ENCODE measurements at places on chromosomes 3 and 15.

DNA sequence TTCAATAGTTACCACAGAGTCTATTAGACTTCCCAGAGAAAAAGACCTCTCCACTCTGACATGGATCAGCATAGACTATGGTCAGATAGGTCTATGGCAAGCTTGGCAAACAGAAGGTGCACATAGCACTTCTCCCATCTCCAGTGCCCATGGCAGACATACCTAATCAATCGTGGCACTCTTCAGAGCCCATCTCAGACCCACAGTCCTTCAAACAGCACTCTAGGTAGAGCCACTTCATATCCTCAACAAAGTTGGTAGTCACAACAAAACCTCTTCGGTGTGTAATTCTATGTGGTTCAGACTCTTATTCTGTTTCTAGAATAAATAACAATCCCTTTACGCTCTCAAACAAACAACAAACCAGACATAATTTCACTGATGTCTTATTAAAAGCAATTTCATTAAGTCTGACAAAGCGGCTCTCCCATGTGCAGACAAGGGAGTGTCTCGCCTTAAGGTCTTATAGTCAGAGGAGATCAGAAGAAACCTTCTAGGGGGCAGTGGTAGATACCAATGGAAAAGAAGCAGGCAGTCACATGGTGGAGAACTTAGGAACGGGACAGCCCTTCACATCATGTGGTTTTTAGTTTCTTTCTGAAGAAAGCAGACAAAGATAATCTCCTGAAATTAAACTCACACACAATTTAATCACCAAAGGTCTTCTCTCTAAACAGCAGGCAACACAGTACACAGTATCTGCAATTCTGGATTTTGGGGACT, 483.4 kb downstream of the FOXP1 start:
- DNase-seq: no peak

- no peak for DNase-seq
These were observed 25.6 kb upstream of the PLXND1 start for GRCh38 chr3:129632056-129632455.

GRCh38 chr3:88031642-88032077, 27.1 kb downstream of the CGGBP1 start:
- DNase-seq: peak; percentile 69

GRCh38 chr15:90836296-90836871, 32.0 kb upstream of the FURIN start:
- DNase-seq: no peak

DNA sequence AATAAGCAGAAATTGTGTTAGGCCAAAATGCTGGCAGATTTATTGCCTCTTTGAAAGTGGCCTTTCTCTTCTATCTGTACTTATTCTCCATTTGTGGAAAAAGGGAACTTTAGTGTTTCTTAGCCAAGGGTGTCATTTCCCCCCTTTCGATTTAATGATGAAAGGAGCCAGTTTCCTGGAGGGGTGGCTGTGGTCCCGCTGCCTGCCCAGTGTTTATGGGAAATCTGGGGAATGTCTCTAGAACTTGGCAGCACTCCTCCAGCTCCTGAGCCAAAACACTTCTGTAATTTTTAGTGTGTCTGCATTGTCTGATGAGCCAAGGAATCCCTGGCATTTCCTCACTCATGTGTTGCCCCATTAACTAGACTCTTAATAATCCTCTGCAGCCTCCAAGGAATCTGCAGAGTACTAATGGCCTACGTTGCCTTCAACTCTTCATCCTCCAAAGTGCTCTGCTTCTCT, 448.8 kb downstream of the GRM7 start:
- DNase-seq: peak; percentile 66

DNA sequence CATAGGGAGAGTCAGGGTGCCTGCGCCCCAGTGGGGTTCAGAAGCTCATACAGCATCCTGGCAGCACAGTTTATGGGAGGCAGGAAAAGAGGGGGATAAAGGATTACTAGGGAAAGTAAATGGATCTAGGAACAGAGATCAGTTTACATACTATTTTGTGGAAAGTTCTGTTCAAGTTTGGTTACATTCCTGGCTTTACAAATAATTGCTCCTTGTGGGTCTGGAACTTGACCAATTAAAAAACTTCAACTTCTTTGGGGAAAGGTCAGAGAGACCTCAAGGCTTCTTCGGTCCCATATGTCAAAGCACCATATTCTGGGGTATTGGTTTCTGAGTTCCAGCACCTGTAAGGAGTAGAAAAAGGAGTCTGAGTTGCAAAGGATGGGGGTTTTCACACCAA, 64.1 kb downstream of the ZDHHC19 start:
- DNase-seq: no peak

DNA sequence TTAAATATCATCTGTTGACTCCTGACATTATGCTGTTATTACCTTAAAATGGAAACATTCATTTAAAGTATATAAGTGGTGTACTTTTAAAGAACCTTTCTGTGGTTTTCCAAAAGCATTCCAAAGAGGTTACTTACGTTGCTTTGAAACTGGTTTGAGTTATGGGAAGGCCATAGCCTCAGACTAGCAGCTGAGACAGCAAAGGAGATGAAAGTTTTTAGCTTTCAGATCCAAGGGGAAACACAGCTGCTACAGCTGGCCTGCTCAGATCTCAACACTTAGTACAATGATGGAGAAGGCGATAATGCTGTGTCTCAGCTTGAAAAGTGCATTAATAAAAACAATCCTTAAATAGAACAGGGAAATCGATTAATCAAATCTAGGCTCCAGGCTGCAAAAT, 921.1 kb downstream of the ROBO1 start:
- no peak for DNase-seq

DNA sequence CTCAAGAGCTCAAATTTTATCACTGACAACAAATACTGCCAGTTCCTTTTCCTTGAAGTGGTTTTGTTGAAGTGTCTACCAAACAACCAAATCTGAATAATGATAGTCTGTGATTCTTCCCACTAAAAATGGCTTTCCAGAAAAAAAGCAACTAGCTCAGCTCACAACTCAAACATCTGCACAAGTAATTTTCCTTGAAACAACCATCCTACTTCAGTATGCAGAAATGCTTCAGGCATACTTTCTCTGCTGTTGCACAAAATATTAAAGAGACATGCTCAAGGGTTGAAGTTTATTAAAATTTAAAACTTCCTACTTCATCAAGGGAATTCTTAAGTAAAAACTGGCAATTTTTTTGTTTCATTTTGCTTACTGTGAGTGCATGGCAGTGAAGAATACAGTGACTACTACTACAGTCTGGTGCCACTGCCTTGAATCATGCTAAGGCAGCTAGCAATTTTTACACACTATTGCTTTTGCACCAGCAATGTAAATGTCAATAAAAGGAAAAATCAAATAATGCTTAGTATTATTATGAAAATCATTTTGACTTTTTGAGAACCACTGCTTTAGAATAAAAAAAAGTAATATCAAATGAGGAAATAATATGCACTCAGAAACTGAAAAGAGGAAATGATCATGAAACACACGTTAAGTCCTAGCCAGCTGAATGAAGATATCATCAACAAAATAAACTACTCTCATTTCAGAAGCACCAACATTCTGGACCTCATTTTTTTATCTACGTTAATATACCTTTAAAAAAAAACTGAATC, 33.6 kb downstream of the VPS13C start:
- peak; percentile 50 for DNase-seq

GRCh38 chr3:128338536-128339330, 128.0 kb downstream of the DNAJB8 start:
- DNase-seq: no peak

DNA sequence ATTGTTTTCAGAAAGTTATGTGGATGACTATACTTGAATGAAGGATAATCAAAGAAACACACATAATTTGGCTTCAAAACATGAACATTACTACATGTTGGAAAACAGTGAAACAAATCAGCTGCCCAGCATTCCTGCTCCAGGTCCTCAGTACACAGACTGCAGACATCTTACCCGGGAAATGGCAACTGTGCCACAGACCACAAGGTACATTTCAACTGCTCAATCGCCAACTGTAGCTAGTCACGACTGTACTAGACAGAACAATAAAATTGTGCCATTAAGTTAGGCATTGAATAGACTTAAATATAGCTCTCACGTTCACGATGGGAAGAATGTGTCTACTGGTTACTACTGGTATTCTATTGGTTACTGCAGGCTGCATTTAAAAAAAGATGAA, 5.0 kb downstream of the NAA50 start:
- DNase-seq: no peak

DNA sequence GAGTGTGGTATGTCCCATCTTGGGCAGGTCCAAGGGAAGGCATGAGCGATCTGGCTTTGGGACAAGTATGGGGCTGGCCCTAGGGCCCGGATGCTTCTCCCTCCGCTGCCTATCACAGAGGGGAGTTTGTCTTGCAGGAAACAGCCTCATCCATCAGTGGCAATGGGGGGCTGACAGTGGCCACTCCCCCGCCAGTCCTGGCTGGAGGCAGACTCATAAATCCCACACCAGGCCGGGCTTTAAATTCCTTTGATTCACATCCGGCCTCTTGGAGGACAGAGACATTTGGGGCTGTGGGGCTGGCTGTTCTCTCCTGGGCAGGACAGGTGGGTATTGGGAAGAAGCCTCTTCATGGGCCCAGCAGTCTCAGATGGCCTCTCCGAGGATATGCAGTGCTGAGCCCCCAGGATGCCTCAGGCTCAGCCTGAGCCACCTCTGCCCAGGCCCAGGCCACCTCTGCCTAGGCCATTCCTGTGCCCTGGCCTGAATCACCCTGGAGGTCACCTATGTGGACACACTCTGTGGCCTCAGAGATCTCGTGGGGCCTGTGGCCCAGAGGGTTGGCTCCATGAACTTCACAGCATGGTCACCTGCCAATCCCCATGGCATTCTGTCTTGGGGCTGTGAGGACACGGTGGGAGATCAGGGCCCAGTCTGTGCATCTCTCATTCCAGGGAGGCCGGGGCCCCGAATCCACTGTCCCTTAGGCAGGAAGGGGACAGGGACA, 84.2 kb upstream of the GOLGA6L4 start:
- DNase-seq: no peak

- DNase-seq: no peak
These were observed 43.2 kb upstream of the POLG start for GRCh38 chr15:89377842-89378295.

- DNase-seq: no peak
These were observed 439.1 kb upstream of the GRM7 start for GRCh38 chr3:6421666-6422445.

DNA sequence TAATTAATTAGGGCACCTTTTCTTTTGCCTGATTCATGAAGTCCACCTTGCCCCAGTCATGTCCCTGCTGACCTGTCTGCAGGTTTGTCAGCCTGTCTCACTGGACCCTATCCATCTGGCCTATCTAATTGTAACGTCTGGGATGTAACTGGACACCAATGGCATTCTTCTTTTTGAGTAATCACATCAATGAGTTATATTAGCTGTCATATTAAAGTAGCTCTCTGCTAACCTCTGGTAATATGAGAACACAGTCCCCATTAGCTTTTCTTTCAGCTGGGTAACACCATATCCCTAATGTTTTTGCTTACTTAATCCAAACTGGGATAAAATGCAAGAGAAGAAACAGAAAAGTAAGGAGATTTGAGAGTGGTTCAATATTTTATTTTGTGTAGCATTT, 166.2 kb upstream of the VEPH1 start:
- no peak for DNase-seq

- no peak for DNase-seq
These were observed 21.9 kb downstream of the IL12A start for GRCh38 chr3:160010578-160010977.

DNA sequence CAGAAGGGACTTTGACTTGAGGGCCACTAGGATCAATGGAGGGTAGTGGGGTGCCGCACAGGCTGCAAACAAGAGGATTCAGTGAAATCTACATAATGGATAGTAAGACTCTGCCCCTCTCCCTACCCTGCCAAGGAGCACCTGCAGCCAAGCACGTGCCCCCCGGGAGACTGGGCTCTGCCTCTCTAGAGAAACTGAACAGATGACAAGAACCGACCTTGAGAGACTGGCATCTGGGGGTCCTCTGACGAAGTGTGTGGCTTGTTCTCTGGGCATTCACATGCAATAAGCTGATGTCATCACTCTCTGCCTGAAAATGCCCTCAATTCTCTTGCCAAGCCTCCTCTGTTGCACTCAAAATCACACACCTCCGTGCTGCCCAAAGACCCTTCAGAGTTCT, 132.3 kb downstream of the FAM43A start:
- no peak for DNase-seq

DNA sequence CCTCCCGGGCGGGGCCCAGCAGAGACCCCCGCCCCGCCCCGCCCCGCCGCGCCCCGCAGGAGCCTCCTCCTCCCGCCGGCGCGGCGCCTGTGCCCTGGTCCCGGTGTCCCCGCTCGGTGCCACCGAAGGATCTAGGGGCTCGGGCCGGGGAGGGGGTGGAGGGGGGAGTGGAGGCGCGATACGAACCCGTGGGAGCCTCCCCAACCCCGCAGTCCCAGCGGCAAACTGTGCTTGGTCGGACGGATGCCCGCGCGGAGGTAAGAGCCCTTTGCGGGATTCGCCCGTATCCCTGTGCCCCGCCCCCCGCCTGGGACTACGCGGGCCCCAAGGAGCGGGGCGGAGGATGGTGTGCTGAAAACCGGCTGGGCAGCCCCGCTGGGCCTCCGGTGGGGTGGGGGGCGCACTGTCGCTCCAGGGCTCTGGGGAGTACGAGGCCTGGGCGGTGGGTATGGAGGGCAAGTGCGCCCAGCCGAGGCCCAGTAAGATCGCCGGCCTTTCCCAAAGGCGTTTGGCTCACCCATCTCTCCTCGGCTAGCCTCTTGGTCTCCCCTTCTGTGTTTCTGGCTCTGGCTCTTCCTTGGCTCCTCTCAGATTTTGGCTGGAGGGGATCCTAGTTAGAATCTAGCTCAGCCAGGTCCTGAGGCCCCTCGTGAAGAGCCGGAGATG, 65.6 kb upstream of the POLG start:
- no peak for DNase-seq

GRCh38 chr3:62876064-62876463, 848 bp upstream of the CADPS start:
- no peak for DNase-seq

- DNase-seq: peak; percentile 35
These were observed 3.1 kb downstream of the CSRNP1 start for GRCh38 chr3:39150148-39150802.

- DNase-seq: no peak
These were observed 291.6 kb upstream of the CBLB start for GRCh38 chr3:106160396-106160795.

DNA sequence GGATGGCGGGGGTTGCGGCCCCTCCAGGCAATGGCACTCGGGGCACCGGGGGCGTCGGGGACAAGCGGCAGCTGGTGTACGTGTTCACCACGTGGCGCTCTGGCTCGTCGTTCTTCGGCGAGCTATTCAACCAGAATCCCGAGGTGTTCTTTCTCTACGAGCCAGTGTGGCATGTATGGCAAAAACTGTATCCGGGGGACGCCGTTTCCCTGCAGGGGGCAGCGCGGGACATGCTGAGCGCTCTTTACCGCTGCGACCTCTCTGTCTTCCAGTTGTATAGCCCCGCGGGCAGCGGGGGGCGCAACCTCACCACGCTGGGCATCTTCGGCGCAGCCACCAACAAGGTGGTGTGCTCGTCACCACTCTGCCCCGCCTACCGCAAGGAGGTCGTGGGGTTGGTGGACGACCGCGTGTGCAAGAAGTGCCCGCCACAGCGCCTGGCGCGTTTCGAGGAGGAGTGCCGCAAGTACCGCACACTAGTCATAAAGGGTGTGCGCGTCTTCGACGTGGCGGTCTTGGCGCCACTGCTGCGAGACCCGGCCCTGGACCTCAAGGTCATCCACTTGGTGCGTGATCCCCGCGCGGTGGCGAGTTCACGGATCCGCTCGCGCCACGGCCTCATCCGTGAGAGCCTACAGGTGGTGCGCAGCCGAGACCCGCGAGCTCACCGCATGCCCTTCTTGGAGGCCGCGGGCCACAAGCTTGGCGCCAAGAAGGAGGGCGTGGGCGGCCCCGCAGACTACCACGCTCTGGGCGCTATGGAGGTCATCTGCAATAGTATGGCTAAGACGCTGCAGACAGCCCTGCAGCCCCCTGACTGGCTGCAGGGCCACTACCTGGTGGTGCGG, 1.9 kb downstream of the CHST2 start:
- peak; percentile 57 for DNase-seq

Data from Kasumi-1 (cell line).